Stimulated activated CD8-positive, alpha-beta memory T cell treated with anti-CD3 and anti-CD28 coated beads, Interleukin-7, amount 100 ng/mL, for 48 hours (primary cell): ENCODE measurements at places on chromosomes 1 and 21.

DNA sequence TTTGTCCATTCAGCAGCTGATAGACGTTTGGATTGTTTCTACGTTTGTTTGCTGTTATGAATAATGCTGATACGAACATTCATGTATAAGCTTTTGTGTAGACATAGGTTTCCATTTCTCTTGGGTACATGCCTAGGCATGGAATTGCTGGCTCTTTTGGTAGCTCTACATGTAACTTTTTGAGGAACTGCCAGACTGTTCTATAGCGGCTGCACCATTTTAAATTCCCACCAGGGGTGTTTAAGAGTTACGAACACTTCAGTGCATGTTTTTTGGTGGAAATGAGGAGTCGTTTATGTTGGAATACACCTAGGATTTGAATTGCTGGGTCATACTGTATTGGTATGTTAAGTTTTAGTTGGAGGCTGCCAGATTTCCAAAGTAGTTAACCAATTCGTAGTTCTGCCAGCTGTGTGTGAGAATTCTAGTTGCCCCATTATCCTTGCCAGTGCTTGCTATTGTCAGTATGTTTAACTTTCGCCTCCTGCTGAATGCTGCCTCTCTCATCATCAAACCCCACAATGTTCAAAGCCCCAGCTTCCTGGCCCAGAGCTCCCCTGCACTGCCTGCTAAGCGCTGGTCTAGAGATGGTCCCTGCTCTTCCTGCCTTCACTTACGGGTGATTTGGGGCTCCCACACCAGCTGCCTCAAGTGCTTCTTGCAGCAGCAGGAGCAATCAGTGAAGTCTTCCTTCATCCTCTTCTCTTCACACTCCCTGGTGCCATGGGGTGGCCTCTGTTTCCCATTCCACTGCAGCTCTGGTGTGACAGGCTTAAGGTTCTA is 81.0 kb downstream of the MAN1C1 start:
- DNase-seq = no peak

GRCh38 chr1:186497651-186498050 is 36.7 kb upstream of the PDC start:
- DNase-seq = no peak

GRCh38 chr1:52738148-52738547 is 11.9 kb downstream of the ZYG11B start:
- no peak for DNase-seq

DNA sequence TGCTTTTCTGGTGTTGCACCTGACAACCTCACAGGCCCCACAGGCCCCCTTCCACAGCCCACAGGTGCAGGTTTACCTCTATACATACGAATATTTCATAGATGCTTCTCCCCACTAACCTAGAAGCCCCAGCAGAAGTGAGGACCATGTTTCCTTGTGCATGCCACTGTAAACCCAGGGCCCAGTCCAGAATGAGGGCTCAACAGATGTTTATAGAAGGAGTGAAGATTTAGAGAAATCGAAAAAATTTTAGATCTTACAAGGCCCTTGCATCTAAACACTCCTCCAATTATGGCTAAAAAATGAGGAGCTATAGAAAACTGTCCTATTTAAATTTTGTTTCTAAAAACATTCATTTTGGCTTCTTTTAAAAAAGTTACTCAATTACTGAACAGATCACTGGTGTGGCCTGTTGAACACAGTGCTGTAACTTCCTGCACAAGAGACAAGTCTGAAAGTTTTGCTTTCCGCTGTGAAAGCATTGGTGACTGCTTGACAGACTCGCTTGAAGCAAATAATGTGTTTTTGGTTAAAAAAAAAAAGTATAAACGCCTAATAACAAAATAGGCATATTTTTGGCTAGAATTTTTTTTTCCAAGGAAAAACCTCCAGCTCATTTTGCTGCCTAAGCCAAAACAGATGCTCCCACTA is 1.2 kb downstream of the ABCB10 start:
- DNase-seq = no peak

DNA sequence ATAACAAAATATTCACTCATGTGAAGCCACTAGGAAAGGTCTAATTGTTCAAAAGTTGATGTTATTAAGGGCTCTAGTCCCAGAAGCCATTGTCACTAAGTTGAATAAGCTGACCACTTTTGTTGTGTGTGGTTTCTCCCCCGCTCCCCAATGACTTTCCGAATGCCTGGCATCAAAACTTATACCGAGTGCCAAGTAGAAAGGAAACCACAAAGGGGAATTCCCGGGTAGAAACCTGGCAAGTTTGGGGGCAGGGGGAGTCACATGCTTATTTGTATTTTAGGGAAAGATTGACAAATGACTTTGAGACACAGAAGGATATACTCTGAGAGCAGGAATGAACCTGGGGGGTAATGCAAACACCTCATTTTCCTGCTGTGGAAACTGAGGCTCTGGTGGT is 154.1 kb downstream of the TGFBR3 start:
- DNase-seq = peak; percentile 68

DNA sequence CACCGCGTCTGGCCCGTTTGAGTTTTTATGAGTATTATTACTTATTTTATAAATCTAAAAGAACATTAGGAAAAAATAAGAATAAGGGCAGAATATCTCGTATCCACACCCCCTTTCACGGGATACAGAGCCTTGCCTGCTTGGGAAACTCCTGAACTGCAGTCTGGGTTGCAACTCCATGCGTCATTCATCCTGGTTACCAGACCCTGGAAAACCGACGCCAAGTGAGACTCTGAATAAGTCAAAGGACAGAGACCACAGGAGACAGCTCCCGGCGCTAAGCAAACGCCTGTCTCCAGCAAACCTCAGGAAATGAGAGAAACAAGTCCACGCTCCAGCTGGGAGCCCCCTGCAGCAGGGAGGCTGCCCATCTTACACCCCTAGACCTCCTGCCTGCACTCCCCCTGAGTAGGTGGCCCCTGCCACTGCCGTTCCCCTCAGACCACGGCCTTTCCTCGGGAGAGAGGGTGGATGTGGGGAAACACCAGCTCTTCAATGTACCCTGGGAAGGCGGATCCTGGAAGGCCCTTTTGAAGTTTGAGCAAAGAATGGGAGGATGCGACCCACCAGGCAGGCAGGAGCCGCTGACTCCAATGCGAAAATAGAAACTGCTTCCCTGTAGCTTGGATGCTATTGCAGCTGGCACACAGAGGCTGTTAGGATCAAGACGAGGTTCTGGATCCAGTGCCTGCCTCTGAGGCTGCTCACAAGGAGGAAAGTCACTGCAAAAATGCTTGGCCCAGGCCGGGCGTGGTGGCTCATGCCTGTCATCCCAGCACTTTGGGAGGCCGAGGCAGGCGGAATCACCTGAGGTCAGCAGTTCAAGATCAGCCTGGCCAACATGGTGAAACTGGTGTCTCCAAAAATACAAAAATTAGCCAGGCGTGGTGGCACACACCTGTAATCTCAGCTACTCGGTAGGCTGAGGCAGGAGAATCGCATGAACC is 37.7 kb upstream of the GPR157 start:
- DNase-seq = no peak

DNA sequence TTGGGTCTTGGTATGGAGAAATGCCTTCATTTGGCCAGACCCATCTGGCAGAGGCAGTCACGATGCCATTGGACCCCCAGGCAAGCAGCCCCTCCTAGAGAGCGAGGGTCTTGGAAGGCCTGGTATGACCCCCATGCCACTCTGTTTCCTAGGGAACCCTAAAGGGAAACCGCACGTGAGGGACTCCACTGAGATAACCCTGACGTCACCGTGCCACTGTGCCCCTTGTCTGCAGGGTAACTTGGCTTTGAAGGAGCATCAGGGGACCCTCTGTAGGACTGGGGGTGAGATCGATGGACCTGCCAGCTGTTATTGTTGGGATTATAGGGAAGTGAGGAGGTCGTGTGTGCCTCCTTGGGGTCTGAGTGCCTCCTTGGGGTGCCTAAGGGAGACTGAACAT is 34.5 kb downstream of the ABCG1 start:
- no peak for DNase-seq

DNA sequence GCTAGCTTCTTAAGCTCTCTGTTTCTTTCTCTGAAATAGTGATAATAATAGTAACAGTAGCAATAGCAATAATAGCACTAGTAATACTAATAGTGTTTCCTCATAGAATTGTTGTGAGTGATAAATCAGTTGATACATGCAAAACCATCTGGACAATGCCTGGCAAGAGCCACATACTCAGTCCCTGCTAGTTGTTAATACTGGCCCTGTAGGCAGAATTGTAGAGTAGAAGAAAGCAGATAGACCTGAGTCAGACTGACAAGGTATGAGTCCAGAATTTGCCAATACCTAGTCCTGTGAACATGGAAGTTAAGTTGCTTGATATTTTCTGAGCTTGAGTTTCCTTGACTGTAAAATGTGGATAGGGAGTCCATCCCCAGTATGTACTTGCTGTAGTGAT is 171.9 kb downstream of the C1orf21 start:
- no peak for DNase-seq

GRCh38 chr1:228022571-228023293 is 15.9 kb downstream of the WNT3A start:
- no peak for DNase-seq

GRCh38 chr1:230156536-230156935 is 89.5 kb downstream of the GALNT2 start:
- no peak for DNase-seq

GRCh38 chr1:227330279-227331076 is 12.2 kb upstream of the CDC42BPA start:
- DNase-seq = no peak

DNA sequence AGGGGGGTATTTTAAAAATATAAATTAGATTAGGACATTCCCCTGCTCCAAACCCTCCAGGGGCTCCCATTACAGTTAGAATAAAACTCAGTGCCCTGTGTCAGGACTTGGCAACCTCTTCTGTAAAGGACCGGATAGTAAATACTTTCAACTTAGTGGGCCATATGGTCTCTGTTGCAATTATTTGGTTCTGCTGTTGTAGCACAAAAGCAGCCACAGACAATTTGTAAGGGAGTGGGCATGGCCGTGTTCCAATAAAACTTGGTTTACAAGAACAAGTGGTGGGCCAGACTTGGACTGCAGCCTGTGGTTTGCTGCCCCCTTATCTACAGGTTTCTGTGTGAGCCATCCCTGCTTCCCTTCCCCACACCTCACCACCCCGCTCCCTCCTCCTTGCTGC is 92.0 kb downstream of the ACTL8 start:
- no peak for DNase-seq

DNA sequence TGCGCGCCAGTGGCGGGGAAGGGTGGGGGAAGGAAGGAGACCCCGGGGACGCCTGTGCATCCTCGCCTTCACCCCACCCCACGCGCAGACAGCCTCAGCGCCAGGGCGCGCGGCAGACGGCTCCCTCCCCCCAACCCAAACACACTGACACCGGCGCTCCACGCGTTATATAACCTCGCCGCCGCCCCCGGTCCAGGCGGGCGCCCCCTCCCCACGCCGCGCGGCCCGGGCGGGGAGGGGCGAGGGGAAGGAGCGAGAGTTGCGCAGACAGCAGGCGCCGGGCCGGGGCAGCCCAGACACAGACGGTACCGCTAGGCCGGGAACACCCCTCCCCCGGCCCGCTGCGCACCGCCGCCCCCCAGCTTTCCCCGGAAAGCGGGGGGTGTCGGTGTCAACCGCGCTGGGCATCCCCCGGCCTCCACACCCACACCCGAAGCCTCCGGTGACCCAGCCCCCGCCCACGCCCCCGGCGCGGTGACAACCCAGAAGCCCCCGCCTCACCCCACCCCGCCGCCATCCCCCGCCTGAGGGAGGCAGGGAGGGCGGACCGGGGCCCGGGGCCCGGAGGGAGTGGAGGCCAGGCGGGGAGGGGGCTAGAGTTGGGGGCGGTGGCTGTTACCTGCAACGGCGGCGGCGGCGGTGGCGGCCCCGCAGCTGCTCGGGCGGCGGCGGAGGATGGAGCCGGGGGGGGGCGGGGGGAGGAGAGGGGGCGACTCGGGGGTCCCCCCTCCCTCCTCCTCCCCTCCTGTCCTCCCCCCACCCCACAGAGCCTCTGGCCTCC is 432 bp downstream of the AKT3 start:
- DNase-seq = peak; percentile 42

DNA sequence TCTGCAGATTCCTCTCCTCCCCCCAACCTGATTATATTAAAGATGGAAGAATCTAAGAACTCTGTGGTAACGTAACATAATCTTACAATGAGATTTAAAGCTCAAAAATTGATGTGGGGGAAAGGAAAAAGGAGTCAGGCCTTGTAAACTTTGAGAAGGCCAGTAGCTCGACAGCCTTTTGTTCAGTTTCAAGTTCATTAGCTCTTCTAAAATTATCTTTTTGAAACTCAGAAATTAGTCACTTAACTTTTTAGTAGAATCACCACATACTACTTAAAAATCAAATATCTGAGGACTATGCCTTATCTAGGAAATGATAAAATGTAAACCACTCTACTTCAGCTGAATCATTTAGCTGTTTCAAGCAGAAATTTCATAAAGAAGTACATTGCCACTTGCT is 996.2 kb downstream of the AMY1C start:
- no peak for DNase-seq

DNA sequence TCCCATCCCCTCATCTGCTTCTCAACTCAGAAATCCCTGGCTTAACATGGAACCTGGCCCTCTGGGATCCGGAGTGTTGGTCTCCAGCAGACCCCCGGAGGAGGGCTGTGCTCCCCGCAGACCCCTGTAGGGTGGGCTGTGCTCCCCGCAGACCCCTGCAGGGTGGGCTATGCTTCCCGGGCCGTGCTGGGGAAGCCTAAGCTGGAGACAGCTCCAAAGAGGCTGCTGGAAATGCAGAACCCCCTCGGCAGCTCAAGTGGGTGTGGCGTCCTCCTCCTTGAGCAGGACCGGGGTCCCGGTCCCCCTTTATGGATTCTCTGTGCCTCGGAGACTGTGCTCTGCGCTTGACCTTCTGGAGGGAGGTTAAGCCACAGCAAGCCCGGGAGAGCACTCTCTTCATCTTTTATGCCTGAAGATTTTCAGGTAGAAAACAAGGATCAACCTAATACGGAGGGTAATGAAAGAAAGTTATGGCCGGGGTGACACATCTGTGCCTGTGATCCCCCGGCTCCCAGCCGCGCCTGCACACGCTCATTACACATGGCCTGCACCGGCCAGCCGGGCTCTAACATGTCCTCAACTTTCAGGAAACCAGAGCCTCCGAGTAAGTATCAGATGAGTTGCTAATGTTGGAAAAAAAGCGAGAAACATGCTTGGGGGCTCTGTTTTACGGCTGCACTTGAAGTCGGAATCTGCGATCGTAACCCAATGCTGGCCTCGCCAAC is 87.7 kb upstream of the ACTRT2 start:
- no peak for DNase-seq

GRCh38 chr1:156556354-156556753 is 16.0 kb downstream of the IQGAP3 start:
- no peak for DNase-seq

DNA sequence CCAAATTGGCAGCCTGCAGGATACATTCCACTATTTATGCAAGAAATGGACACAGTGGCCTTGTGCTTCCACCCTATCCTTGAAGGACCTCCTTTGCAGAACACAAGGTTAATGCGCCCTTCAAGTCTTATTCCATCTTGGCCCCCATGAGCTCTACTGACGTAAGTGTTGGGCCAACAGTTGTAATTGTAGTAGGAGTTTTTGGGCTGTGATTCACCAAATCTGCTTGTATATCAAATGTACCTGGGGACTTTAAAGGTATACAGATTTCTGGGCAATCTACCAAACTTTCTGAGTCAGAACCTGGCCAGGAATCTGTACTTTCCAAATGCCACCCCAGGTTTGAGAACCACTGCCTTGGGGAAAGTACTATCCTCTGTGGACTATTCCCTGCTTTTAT is 100.9 kb upstream of the MARK1 start:
- DNase-seq = no peak
